ENCODE measurements at places on chromosomes 2 and 18. TPM values are rescaled to one million over a fixed set of nuclear protein-coding genes. Genes with fewer than 3 reads are reported as not detected.

GRCh38 chr18:35478520-35479435 lies 19.0 kb downstream of the INO80C start:
- DNase-seq: peak; percentile 96
- H3K36me3 ChIP-seq: peaks cover 8% of the 10 kb centered on the region
- H3K27ac ChIP-seq: peak overlapping the region; percentile 98
- no peaks in the 10 kb centered on the region for H3K27me3 ChIP-seq
- H3K4me3 ChIP-seq: peak overlapping the region; percentile 31

GRCh38 chr2:112259509-112260294 lies 4.9 kb upstream of the ZC3H8 start:
- peak; percentile 73 for DNase-seq
- peak overlapping the region; percentile 53 for H3K4me3 ChIP-seq
- H3K36me3 ChIP-seq: no peaks in the 10 kb centered on the region
- H3K27me3 ChIP-seq: no peaks in the 10 kb centered on the region
- H3K27ac ChIP-seq: no peak overlapping the region

- H3K4me3 ChIP-seq: no peak overlapping the region
- no peaks in the 10 kb centered on the region for H3K36me3 ChIP-seq
- no peaks in the 10 kb centered on the region for H3K4me1 ChIP-seq
- peak; percentile 72 for DNase-seq
- no peaks in the 10 kb centered on the region for H3K27me3 ChIP-seq
- H3K27ac ChIP-seq: no peak overlapping the region
These were observed 55.2 kb downstream of the EMX1 start for GRCh38 chr2:72972352-72973136.

DNA sequence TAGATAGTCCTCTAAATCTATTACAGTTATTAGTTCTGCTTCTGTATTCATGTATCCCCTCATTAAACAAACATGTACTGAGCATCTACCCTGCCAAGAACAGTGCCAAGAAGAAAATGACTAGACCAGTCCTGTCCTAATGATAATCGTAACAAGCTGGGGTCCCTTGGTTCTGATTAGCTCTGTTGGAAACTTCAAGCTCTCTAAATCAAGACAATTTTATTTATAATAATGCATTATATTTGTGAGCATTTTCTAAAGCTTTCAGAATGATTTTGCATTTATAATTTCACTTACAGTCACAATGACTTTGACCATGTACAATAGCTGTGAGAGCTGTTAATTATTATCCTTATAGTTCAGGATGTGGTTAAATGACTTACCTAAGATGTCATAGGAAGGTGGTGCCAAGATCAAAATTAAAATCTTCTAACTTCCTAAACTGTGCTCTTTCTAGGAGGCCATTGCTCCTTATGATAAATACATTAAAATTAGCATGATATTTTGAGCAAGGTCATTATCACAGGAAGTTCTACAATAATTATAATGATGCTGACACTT lies 336.5 kb upstream of the SLC39A10 start:
- no peaks in the 10 kb centered on the region for H3K36me3 ChIP-seq
- H3K27ac ChIP-seq: no peak overlapping the region
- peaks cover 9% of the 10 kb centered on the region for H3K4me1 ChIP-seq

GRCh38 chr2:54724560-54725342 lies 1.3 kb downstream of the EML6 start:
- H3K27ac ChIP-seq: no peak overlapping the region
- peaks cover 28% of the 10 kb centered on the region for H3K4me1 ChIP-seq
- no peaks in the 10 kb centered on the region for H3K36me3 ChIP-seq
- H3K27me3 ChIP-seq: peaks cover 23% of the 10 kb centered on the region
- peak; percentile 69 for DNase-seq

DNA sequence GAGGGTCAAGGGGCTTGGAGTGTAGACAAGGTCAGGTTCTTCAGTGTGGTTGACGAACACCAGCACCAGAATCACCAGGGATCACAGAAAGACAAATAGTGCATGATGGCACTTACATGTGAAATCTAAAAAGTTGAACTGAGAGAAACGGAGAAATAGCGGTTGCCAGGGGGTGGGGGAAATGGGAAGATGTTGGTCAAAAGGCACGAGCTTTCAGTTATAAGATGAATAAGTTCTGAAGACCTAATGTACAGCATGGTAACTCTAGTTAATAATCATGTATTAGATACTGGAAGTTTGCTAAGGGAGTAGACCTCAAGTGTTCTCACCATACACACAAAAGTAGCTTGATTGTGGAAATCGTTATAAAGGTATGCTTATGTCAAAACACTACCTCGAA lies 43.7 kb upstream of the DARS1 start:
- no peak for DNase-seq
- H3K4me3 ChIP-seq: no peak overlapping the region
- H3K27ac ChIP-seq: no peak overlapping the region
- no peaks in the 10 kb centered on the region for H3K4me1 ChIP-seq
- H3K36me3 ChIP-seq: no peaks in the 10 kb centered on the region
- H3K27me3 ChIP-seq: no peaks in the 10 kb centered on the region

Gene CCDC68
- 9.0 TPM for total RNA-seq

Gene CPO
- total RNA-seq: not detected

Data from osteoblast (primary cell).